ENCODE measurements at places on chromosomes 4 and X.

DNA sequence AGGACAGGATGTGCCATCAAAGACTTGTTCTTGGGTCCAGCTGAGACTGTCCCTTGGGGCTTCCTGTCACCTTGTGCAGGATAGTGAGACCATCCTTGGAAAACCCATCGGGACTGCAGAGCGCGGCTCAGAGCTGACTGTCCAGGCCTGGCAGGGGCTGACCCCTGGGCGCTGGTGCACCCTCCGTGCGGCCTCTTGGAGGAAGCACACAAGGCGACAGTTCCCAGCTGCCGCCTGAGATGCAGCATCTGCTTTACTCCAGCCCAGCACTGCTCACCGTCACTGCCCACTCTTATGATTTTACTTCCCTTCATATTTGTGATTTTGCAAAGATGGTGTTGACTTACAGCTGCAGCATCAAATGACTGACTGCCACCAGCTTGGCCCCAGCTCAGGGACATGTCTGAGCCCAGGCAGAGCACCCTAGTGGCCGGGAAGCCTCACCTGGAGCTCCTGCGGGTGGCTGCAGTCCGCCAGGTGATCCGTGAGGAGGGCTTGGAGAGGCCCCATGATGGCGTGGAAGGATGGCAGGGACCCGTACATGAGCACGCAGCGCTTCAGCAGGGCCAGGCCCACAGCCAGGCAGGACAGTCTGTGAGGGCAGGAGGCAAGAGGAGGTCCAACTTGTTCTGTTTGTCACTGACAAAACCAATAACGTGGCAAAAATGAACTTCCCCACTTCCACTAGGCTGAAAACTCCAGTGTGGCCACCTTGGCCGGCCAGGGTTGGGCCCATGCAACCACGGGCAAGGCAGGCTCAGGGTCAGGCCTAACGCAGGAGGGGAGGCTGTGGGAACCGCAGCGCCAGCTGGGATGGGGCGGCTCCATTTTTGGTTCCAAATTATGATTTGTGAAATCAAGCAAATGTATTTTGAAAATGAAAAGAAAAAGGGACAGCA is 21.8 kb downstream of the NOP14 start:
- no peak for DNase-seq

DNA sequence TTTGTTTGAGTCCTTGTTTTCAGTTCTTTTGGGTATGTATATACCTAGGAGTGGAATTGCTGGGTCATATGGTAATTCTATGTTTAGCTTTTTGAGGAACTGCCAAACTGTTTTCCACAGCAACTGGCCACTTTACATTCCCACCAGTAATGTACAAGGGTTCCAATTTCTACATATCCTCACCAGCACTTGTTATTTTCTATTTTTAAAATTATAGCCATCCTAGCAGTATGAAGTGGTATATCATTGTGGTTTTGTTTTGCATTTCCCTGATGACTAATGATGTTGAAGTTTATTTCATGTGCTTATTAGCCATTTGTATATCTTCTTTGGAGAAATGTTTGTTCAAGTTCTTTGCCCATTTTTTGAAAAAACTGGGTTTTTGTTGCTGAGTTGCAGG is 39.6 kb downstream of the TMEM164 start:
- DNase-seq: no peak

DNA sequence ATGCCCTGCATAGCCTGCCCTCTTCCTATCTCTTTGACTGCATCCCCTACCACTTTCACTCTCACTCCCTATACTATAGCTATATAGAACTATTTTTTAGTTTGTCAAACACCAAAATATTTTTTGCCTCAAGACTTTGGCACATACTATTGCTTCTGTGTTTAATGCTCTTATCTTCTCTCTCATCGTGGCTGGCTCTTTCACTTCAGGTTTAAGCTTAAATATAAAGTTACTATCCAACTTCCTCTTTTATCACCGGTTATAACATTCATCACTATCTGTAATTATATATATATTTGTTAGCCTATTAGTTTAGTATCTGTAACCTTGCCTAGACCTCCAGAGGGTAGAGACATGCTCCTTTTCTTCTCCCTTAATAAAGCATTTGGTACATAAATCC is 11.5 kb upstream of the HMGB2 start:
- no peak for DNase-seq

GRCh38 chr4:122584519-122584918 is 36.3 kb downstream of the IL21 start:
- no peak for DNase-seq

- DNase-seq: no peak
Observed at GRCh38 chr4:187309456-187309855, 585.8 kb upstream of the FAT1 start.

- DNase-seq: no peak
Observed at GRCh38 chrX:16347968-16348670, 180.8 kb downstream of the MAGEB17 start.

DNA sequence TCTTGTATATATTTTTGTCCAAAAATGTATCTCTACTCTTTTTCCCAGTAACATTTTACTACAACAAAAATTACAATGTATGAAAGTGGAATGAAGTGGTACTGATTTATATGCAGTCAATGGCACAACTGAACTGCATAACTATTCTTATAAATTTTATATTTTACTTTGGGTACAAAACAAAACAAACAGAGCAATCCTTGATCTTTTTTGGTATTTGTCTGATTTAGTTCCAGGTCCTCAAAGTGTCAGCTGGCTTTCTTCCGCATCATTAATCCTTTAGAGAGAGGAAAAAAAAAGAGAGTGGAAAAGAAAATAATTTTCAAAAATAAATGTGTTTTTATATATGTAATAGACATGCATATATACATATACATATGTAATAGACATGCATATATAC is 252.4 kb upstream of the SLIT2 start:
- no peak for DNase-seq

DNA sequence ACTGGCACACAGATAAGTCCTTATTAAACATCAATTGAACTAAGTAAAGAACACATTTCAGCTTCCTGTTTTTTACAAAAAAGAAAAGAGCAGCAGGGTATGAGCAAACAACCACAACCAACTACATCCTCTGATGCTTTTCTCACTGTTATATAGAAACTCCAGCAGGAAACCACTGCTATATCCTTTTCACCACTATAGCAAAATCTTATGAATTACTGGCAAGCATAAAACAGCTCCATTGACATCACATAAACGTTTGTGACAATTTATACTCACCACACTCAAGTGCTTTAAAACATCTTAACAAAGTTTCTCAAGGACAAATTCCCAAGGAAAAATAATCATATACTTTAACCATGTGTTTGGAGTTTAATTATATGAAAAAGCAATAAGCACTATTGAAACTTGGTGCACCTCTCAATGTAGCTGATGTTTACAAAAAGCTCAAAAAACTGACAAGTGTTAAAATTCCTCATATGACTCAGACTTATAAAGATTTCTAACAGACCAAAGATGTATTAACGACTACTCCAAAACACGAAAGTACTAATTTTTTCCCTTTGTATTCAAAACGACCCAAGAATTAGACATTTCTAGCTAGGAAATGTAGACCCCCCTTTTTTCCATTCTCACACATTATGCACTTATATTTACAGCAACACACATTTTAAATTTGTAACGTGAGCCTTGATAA is 12.9 kb downstream of the GPRIN3 start:
- DNase-seq: no peak

DNA sequence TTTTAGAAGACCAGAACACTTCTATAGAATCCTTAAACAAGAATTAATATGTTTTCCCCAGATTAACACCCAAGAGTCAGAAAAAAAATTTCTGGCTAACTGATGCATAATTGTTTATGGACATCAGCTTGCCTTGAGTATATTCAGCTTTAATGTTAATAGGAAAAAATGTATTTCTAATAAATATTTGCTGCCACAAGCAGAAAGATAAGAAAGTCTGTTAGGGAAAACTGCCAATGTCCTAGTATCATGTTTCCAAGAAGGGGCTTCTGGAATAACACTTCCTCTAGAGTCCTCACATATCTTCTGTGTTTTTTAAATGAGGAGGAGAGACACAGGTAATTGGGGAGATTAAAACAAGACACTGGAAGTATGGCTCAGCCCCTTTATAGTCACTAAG is 202.1 kb upstream of the TET2 start:
- DNase-seq: no peak

GRCh38 chr4:44256414-44256813 is 192.2 kb downstream of the KCTD8 start:
- DNase-seq: no peak

GRCh38 chr4:17189401-17189720 is 290.9 kb upstream of the LDB2 start:
- DNase-seq: no peak

DNA sequence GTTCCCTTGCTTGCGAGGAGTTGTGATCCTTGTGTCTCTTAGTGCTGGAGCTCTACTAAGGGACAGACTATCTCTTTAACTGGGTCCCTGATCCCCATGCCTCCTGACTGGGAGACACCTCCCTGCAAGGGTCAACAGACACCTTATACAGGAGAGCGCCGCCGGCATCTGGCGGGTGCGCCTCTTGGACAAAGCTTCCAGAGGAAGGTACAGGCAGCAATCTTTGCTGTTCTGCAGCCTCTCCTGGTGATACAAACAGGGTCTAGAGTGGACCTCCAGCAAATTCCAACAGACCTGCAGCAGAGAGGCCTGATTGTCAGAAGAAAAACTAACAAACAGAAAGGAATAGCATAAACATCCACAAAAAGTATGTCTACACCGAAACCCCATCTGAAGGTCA is 115.6 kb upstream of the ITM2A start:
- DNase-seq: no peak

DNA sequence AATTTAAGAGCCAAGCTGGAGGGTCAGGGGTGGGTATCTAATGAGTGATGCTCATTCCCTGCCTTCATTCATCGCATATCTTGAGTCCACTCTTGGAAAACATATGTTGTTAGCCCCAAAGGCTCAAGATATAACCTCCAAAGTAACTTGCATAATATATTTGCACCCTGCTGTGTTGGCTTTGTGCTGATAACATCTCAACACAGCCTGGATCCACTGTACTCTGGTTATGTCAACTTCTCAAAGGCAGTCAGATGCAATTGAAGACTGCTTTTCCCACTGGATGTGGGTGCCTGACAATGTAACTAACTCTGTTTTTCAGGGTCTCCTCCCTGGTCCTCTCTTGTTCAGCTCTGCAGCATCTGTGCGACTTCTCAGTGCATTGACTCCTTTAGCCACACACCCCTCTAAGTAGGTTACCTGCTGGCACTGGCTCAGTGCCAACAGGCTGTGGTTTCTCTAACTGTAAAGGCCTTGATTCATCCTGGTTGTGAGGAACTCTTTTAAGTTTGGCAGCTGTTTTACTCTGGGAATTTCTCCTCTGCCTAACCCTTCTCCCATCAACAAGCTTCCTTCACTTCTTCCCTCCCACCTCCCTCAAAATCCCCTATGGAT is 28.1 kb downstream of the SLC16A2 start:
- DNase-seq: no peak

DNA sequence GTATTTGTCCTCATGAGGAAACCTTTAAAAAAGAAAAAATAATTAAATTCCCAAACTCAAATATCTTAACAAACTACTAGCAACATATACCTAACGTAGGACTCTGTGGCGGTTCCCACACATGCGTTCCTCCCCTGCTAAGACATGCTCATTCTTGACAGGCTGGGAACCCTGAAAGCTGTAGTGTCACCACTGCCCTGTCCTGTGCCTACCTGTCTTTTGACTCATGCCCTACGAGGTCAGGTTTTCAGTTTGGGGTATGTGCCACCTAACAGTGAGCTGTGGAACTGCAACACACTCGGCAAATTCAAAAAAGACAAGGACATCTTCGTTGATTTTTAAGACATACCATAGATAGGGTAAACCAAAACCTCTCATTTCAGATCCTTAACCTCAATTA is 17.8 kb downstream of the IDS start:
- DNase-seq: no peak
